Activated T-cell treated with anti-CD3 and anti-CD28 coated beads, Interleukin-2, amount 50 U/mL, for 72 hours (primary cell): ENCODE measurements at places on chromosomes 3 and 15. TPM values are rescaled to one million over a fixed set of nuclear protein-coding genes. Genes with fewer than 3 reads are reported as not detected.

GRCh38 chr15:88312941-88313579 is 56.5 kb upstream of the NTRK3 start:
- H3K27ac ChIP-seq, result no peak overlapping the region
- no peak for DNase-seq
- no peaks in the 10 kb centered on the region for H3K4me1 ChIP-seq
- H3K4me3 ChIP-seq, result no peak overlapping the region
- H3K27me3 ChIP-seq, result peaks cover 51% of the 10 kb centered on the region
- no peaks in the 10 kb centered on the region for H3K36me3 ChIP-seq

GRCh38 chr3:177474652-177475355 is 277.5 kb upstream of the TBL1XR1 start:
- H3K36me3 ChIP-seq, result no peaks in the 10 kb centered on the region
- no peaks in the 10 kb centered on the region for H3K27me3 ChIP-seq
- H3K4me3 ChIP-seq, result no peak overlapping the region
- no peak for DNase-seq
- H3K27ac ChIP-seq, result no peak overlapping the region

DNA sequence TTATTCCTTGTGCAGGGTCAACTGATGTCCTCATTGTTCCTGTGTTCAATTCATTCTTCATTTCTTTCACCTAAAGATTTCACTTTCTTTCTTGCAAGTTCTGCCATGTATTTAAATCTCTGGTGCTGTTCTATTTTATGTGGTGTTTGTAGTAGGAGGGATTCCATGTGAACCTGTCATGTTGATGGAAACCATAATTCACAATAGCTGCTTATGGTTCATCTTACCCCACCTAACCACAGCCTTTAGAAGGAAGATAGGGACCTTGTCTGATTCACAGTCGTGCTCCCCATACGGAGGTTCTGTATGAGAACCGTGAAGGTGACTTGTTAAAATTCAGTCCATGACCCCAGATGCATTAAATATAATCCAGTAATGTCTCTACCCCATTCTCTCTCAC is 21.9 kb downstream of the SLCO2A1 start:
- H3K4me1 ChIP-seq, result no peaks in the 10 kb centered on the region
- H3K4me3 ChIP-seq, result no peak overlapping the region
- DNase-seq, result no peak
- no peaks in the 10 kb centered on the region for H3K27me3 ChIP-seq
- H3K27ac ChIP-seq, result no peak overlapping the region
- H3K36me3 ChIP-seq, result peaks cover 2% of the 10 kb centered on the region

GRCh38 chr15:75307778-75308390 is 25.2 kb downstream of the GOLGA6D start:
- no peak overlapping the region for H3K27ac ChIP-seq
- DNase-seq, result peak; percentile 17
- peaks cover 8% of the 10 kb centered on the region for H3K4me1 ChIP-seq
- peaks cover 34% of the 10 kb centered on the region for H3K27me3 ChIP-seq
- H3K36me3 ChIP-seq, result no peaks in the 10 kb centered on the region

DNA sequence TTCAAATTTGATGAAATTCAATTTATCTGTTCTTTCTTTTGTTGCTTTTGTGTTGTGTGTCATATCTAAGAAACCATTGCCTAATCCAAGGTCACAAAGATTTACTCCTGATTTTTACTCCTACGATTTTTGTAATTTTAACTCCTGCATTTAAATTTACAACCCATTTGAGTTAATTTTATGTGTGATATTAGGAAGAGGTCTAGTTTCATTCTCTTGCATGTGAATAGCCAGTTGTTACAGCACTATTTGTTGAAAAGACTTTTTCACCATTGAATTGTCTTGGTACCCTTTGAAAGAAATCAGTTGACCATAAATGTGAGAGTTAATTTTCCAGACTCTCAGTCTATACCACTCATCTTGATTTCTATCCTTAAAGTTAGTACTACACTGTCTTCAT is 23.9 kb downstream of the CRTAP start:
- no peaks in the 10 kb centered on the region for H3K4me1 ChIP-seq
- H3K4me3 ChIP-seq, result no peak overlapping the region
- DNase-seq, result no peak
- no peak overlapping the region for H3K27ac ChIP-seq
- H3K36me3 ChIP-seq, result no peaks in the 10 kb centered on the region
- no peaks in the 10 kb centered on the region for H3K27me3 ChIP-seq

DNA sequence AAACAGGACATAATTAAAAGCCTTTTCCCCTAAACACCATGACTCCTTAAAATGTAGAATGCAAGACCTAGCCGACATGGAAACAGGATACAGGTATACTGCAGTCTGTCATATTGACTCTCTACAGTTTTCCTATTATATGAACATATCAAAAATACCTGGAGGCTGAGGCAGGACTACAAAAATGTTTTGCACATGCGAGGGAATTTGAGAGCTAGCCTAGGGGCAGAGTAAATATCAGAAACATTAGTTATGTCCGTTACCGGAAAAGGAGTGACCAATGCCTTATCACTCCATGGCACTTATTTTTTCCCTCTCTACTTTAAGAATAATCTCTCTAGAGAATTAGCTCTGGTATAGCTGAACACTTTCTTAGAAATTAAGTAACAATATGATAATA is 732.3 kb downstream of the TUSC7 start:
- no peak for DNase-seq
- H3K4me3 ChIP-seq, result no peak overlapping the region
- H3K27ac ChIP-seq, result no peak overlapping the region
- no peaks in the 10 kb centered on the region for H3K4me1 ChIP-seq
- no peaks in the 10 kb centered on the region for H3K36me3 ChIP-seq

GRCh38 chr15:28114721-28115622 is 15.9 kb upstream of the OCA2 start:
- H3K27ac ChIP-seq, result no peak overlapping the region
- no peaks in the 10 kb centered on the region for H3K27me3 ChIP-seq
- H3K36me3 ChIP-seq, result peaks cover 6% of the 10 kb centered on the region
- no peak for DNase-seq

- DNase-seq, result no peak
- H3K27me3 ChIP-seq, result no peaks in the 10 kb centered on the region
- H3K36me3 ChIP-seq, result no peaks in the 10 kb centered on the region
- no peak overlapping the region for H3K4me3 ChIP-seq
- no peak overlapping the region for H3K27ac ChIP-seq
Observed at GRCh38 chr3:168974617-168975403, 688.7 kb downstream of the MECOM start.

DNA sequence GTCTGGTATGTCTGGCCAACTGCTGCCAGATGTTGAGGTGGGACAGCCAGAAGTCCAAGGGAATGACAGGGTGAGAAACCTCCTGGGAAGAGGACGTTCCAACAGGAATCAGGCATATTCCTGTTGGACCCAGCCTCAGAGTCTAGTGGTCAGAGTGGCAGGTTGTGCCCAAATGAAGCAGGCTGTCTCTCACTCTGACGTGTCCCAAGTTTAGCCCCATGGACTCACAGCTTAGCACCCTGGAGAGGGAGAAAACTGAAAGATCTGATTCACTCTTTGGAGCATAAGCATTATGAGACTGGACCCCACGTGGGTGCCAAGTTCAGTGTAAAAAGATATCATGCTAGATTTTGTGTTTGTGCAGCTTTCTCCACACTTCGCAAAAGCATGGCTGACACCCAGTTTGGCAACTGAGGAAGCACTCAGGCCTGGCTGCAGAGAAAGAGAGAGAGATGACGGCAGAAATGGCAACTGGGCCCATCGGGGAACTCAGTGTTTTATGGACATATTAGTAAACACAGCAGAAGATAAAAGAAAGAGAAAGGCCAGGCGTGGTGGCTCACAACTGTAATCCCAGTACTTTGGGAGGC is 88.2 kb upstream of the LMCD1 start:
- no peaks in the 10 kb centered on the region for H3K27me3 ChIP-seq
- no peaks in the 10 kb centered on the region for H3K36me3 ChIP-seq
- no peak overlapping the region for H3K27ac ChIP-seq
- no peak for DNase-seq

- H3K27ac ChIP-seq, result no peak overlapping the region
- H3K27me3 ChIP-seq, result no peaks in the 10 kb centered on the region
- DNase-seq, result no peak
- H3K36me3 ChIP-seq, result no peaks in the 10 kb centered on the region
Observed at GRCh38 chr3:129837065-129837642, 56.4 kb downstream of the TMCC1 start.

GRCh38 chr3:17372362-17373210 is 369.8 kb downstream of the TBC1D5 start:
- no peaks in the 10 kb centered on the region for H3K27me3 ChIP-seq
- no peak overlapping the region for H3K4me3 ChIP-seq
- no peak for DNase-seq
- no peak overlapping the region for H3K27ac ChIP-seq
- H3K4me1 ChIP-seq, result no peaks in the 10 kb centered on the region
- H3K36me3 ChIP-seq, result peaks cover 2% of the 10 kb centered on the region

- no peak overlapping the region for H3K4me3 ChIP-seq
- no peak overlapping the region for H3K27ac ChIP-seq
- H3K36me3 ChIP-seq, result peaks cover 3% of the 10 kb centered on the region
- no peaks in the 10 kb centered on the region for H3K4me1 ChIP-seq
Observed at GRCh38 chr15:79815468-79815867, 81.3 kb downstream of the MTHFS start.

DNA sequence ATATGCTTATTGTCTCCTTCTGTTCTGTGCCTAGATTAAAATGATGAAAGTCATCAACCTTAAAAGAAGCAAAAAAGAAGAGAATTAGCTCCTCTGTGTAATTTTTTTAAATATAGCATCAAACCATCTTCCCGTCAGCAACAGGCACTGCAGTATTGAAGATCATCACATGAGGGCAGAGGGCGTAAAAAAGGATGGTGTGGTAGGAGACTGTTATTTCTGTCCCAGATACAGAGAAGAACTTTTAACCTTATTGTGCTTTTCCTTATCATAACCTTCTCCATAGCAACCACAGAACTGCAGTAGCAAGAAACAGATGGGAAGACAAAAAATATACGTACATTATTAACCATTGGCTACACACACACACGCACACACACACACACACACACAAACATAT is 88.8 kb downstream of the IGSF11 start:
- no peaks in the 10 kb centered on the region for H3K36me3 ChIP-seq
- no peak for DNase-seq
- no peak overlapping the region for H3K27ac ChIP-seq
- no peak overlapping the region for H3K4me3 ChIP-seq
- H3K27me3 ChIP-seq, result no peaks in the 10 kb centered on the region
- H3K4me1 ChIP-seq, result peaks cover 40% of the 10 kb centered on the region

- H3K36me3 ChIP-seq, result peaks cover 8% of the 10 kb centered on the region
- H3K4me1 ChIP-seq, result no peaks in the 10 kb centered on the region
Observed at GRCh38 chr3:39095778-39096177, 11.6 kb downstream of the GORASP1 start.

The ERICH6 gene
- 0.19 TPM for total RNA-seq

The NLGN1 gene
- total RNA-seq, result not detected

The PP2D1 gene
- total RNA-seq, result not detected

The PLCD1 gene
- total RNA-seq, result 16.8 TPM

The C3orf20 gene
- 0.51 TPM for total RNA-seq

The CYP8B1 gene
- not detected for total RNA-seq
